Hematopoietic multipotent progenitor cell treated with erythropoietin and hydrocortisone succinate and interleukin-3 and kit ligand, for 17 days (in vitro differentiated cells): ENCODE measurements at places on chromosomes 7 and 10.

GRCh38 chr7:103119791-103120291 lies 29.1 kb downstream of the NAPEPLD start:
- no peak for DNase-seq

DNA sequence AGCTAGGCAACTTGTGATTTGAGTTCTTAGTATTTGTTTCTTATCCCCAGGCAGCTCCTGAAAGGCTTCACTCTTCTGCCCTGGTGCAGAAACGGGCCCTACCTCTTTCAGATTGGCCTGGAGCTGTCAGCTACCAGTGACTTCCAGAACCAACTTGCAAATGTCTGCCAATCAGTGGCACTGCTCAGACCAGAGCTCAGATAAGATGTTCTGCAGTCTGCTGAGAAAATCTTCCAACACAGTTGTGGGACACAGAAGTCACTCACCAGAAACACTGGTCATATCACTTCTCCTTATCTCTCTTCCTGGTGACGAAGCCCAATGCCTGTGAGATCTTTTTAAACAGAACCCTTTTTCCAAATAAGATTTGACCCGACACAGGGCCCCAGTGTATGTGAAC lies 81.9 kb upstream of the DUSP5 start:
- no peak for DNase-seq

DNA sequence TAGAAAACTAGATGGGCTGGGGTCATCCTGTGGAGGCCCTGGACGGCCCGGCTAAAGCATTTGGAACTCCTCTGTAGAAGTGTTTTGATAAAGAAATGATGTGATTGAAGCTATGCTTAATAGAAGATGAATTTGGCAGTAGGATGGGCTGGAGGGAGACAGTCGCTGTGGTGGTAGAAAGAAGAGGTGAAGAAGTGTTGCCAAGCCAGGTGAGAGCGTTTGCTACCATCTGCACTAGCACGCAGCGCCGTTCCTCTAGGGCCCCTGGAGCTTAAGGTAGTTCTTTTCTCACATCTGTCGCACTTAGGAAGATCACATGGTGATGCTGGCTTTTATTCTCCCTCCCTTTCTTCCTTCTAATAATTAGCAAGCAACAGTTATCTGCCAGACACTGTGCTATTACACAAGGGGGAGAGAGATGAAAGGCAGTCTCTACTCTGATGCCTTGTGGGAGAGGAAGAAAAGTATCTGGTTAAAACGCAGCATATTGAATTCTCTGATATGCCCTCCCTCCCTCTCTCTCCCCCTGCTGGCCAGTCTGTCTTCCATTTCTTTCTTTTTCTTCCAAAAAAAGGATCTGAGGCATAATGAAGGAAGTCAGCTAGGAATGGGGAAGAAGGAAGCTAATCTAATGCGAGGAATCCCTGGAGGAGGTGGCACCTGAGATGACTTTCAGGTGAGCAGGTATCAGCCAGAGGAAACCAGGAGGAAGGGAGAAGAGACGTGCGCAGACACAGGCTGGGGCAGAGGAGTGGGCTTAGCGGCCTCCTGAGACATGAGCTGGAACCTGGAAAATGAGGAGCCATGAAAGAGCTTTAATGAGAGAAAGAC lies 162.3 kb upstream of the KLF14 start:
- DNase-seq, result no peak

DNA sequence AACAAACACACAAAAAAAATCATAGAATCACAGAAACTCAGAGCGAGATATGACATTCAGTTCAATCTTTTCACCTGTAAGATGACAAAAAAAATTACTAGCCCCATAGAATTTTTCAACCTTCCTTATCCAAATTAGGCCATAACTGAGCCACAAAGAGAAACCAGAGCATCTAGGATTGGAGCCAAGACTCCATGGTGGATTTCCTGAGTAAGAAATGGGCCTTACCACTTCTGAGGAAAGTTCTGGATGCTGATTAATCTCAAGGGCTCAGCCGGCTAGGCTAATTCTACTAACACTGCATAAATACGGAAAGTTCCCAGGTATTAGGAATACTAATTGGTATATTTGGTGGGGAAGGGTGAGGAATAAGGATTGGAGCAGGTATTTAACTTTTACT lies 16.8 kb downstream of the LIPM start:
- DNase-seq, result no peak

- no peak for DNase-seq
Measured at GRCh38 chr10:17075533-17076359, 53.9 kb downstream of the CUBN start.

- no peak for DNase-seq
Measured at GRCh38 chr10:79137300-79137756, 68.6 kb downstream of the ZMIZ1 start.

GRCh38 chr10:17790651-17791050 lies 18.5 kb upstream of the MRC1 start:
- DNase-seq, result no peak

- DNase-seq, result no peak
Measured at GRCh38 chr7:158021836-158022235, 565.8 kb downstream of the PTPRN2 start.

DNA sequence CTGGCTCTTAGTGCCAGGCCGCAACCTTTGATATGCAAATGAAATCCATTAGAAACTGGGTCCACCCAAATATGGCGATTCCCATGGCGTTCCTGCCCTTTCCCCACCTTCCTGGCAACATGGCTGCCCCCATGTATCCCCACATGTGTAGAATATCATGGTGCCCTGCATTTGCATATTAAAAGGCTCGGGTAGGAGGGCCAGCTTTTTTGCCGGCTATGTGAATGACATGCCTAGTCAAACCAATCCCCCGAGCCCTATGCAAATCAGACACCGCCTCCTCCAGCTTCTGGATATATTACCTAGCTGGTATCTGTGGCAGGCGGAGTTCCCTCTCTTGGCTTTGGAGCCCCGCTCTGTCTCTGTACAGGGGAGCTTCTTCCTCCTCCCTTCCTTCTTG lies 18.3 kb downstream of the MMS19 start:
- no peak for DNase-seq

- no peak for DNase-seq
Measured at GRCh38 chr10:78894089-78894840, 174.5 kb upstream of the ZMIZ1 start.

DNA sequence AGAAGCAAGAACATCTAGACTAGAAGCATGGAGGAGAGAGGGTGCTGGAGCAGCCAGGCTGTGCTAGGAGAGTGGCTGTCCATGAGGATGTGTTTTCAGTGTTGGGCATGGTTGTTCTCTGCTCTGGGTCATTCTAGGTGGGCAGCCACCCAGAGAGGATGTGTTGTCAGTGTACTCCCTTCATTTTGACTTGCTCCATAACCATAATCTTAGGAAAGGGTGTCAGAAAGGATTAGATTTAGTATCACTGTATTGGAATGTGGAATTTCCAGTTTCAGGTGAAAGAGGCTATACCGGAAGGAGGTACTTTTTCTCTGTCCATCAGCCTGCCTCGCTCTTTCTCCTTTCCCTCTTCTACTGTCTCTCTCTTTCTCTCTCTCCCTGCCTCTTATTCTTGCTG lies 474.5 kb upstream of the PODXL start:
- no peak for DNase-seq

DNA sequence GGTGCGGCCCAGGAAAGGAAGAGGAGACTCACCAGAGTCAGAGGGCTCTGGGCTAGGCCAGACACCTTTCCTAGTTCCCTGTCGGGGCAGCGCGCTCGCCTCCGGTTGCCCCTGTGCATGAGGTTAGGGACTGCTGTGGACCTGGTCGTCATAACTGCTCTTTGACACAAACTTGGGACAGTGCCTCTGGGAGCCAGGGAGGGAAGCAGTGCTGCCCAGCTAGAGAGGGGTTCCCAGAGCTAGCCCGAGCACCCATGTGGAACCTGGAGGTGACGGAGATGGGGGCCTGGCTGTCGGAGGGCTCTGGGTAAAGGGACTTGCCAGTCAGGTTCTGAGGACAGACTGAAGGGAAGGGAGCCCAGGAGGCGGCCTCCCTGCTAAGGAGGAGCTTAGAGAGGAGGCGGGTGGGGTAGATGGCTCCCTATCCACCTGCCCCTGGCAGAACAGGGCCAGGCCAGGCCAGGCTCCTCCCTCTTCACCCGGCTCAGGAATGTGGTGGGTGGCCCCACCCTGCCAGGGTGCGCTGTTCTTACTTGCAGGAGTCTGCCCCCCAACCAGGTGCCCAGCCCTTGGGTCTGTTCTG lies 29.7 kb downstream of the AGAP3 start:
- no peak for DNase-seq

- no peak for DNase-seq
Measured at GRCh38 chr10:96516337-96516736, 2.6 kb upstream of the TLL2 start.

DNA sequence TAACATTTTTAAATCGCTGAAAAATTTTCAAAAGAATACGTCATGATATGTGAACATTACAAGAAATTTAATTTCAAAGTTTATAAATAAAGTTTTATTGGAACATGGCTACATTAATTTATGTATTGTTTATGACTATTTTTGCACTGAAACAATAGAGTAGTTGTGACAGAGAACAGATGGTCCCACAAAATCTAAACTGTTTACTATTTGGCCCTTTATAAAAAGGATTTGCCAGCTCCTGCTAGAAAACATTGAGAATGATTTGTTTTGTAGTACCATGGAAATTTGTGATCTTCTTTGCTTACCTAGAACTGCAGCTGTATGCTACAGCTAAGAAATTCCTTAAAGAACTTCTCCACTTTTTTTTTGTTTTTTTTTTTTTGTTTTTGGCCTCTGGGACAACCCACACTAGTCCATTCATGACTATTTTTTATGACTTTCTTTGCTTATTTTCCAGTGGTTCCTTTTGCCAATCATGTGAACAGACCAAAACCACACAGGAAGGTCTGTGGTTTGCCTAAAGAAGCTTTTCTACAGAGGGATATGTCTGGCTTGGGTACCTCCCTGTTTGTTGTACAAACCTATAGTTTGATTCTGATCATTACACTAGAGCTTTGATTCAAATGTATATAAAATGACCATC lies 55.7 kb downstream of the ST7 start:
- no peak for DNase-seq

DNA sequence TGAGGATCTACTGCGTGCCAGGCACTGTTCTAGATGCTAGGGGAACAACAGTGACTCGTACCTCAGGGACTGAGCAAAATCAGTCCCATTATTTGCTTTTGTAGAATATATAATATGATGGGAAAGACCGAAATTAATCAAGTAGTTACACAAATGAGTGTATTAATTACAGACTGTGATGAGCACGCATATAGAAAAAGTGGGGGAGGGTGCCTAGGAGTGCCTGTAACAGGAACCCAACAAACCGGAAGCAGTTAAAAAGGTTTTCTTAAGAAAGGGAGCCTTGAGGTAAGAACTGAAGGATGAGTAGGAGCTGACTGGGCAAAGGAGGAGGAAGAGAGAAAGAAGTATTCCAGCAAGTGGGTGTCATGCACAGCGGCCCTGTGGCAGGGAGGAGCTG lies 28.2 kb upstream of the IL6 start:
- DNase-seq, result no peak

DNA sequence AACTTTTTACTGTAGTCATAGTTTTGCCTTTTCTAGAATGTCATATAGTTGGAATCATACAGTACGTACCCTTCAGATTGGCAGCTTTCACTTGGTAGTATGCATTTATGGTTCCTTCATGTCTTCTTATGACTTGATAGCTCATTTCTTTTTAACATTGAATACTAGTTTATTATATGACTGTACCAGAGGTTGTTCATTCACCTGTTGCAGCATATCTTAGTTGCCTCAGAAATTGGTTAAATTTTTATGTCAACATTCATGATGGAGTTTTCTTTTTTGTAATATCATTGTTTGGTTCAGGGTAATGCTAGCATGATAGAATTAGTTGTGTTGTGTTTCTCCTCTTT lies 94.8 kb upstream of the CDK13 start:
- DNase-seq, result no peak

DNA sequence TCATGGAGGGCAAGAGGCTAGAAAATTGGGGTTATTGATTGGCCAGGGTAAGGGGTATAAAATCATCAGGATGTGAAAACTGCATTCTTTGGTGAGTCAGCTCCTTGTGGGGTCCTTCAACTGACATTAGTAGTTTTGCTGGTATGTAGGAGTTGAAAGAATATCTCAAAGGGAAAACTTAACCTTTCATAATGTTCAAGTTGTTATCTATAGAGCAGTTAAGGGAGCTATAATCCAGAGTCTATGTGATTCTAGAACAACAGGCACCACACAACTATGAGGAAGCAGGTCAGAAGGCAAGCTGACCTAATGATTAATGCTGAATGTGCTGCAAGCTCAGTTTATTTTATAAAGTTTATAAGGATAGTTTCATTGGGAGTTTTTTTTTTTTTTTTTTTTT lies 13.7 kb downstream of the PRPS1L1 start:
- no peak for DNase-seq

GRCh38 chr10:100403734-100404133 lies 56.7 kb downstream of the SCD start:
- no peak for DNase-seq

GRCh38 chr10:21313691-21314090 lies 211.8 kb downstream of the SKIDA1 start:
- DNase-seq, result no peak
